Fibroblast of skin of back (primary cell): ENCODE measurements at places on chromosomes 2 and 18.
A peak's percentile ranks its signal among the peaks of the same experiment; 100 is the strongest.

DNA sequence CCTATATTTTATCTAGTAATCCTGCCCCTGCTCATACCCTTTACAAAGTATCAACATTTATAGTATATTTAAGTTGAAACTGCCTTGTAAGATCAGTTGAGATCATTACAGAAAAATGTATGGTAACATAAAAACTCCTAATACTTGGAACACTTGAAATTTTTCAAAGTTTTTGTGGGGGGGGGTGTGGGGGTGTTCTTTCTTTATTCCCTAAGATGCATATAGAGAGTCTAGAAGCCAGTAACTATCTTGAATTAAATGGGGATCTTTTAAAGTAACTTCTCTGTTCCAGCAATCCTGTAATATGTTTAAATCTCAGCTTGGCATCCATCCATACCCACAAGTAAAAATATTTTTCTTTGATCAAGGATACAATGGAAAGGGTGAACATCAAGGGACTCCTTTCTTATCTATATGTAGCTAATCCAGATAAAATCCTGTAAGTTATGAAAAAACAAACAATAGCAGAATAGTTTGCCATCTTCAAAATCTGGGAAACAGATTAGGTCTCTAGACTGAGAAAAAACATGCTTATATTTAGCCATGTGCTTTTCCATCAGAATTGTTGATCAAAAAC, 455.3 kb downstream of the MEIS1 start:
- DNase-seq, result peak; percentile 60

GRCh38 chr2:86223140-86223926, 24.1 kb downstream of the MRPL35 start:
- peak; percentile 83 for DNase-seq

GRCh38 chr2:129331638-129332037, 647.8 kb upstream of the RAB6C start:
- no peak for DNase-seq

DNA sequence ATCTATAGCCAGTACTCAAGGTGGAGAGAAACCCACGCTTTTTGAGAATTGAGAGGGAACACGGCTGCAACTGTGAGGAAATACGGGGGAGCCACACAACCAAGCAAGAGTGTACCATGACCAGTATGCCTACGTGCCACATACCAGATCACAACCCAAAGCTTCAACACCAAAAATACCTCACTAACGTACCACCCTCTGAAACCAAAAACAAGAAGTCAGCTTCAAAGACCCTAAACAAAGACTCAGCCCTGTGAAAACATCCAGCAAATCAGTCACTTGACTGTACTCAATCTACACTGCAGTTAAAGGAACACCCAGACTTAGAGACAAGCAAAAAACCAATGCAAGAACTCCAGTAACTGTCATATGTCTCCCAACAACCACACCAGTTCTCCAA, 17.0 kb downstream of the RNU4ATAC start:
- DNase-seq, result no peak

DNA sequence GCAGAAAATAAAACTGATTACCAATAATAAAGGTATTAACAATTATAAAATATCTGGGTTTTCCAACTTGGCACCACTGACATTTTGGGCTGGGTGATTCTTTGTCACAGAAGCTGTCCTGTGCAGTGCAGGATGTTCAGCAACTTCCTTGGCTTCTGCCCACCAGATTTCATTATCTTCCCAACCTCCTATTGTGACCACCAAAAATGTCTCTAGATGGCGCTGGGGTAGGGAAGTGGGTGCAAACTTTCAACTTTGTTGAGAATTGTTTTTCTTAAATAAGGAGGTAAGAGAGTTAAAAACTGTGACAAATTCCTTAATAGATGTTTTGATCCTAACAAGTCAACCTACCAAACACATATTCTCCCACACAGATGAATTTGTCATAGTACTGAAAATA, 90.1 kb downstream of the GAREM1 start:
- no peak for DNase-seq

GRCh38 chr2:154291511-154291910, 407.0 kb upstream of the KCNJ3 start:
- DNase-seq, result no peak

- DNase-seq, result peak; percentile 39
Observed at GRCh38 chr2:15561574-15562344, 625 bp upstream of the NBAS start.

DNA sequence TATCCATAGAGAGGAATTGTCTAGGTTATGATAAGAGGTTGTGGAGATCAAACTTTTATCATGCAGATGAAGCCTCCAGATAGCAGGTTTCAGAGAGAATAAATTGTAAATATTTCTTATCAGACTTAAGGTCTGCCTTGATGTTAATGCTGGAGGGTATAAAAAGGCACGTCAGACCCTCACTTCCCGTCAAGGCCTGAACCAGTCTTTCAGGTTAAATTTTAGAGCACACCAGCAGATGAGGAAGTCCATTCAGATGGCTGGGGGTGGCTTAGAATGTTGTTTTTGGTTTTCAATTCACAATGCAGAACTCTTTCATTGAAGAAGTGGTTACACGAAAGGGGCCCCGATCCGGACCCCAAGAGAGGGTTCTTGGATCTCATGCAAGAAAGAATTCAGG, 144.4 kb upstream of the FBXO11 start:
- DNase-seq, result no peak

- DNase-seq, result no peak
Observed at GRCh38 chr2:187194049-187194448, 254.0 kb downstream of the CALCRL start.

DNA sequence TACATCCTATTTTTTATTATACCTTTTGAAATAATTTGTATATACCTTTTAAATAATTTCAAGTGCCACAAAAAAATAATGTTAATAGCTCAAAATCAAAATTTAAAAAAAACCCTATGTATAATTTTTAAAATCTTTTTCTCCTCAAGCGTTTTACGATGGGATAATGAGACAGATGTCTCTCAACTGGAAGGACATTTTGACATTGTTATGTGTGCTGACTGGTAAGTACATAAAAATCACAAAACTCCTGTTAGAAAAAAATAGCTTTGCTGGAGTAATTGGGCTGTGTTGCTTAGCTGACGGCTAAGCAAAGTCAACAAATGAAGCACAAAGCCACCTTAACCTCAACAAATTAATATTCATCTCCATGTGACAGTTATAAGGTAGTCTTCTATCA, 198.0 kb upstream of the SIX3 start:
- no peak for DNase-seq

GRCh38 chr2:235070063-235070706, 118.4 kb downstream of the SH3BP4 start:
- no peak for DNase-seq

- DNase-seq, result no peak
Observed at GRCh38 chr2:239984421-239985194, 40.5 kb downstream of the NDUFA10 start.

GRCh38 chr2:150169237-150169629, 318.2 kb downstream of the RND3 start:
- DNase-seq, result peak; percentile 61

GRCh38 chr2:31654241-31654640, 73.5 kb upstream of the SRD5A2 start:
- DNase-seq, result no peak

DNA sequence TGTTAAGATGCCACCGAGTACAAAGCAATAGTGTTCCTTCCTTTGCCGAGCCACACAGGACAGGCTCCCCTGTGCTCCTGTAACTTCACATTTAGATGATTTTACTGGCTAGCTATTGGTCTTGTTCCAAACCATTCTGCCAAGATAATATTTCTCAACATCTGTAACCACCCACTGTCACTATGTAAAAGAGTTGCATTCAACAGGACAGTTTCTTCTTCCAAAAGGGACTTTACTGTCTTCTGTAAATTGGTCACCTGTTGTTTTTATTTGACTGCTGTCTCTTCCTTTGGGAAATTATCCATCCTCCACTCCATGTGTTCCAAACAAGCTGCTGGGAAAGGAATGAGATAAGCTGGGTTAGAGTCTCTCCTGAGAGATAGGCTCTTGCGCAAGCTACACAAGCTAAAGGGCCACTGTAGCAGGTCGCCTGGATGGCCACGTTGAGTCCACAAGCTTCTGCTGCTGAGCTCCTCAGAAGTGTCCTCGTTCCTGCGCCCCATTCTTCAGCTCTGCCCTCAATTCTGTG, 14.4 kb upstream of the BZW1 start:
- DNase-seq, result no peak

DNA sequence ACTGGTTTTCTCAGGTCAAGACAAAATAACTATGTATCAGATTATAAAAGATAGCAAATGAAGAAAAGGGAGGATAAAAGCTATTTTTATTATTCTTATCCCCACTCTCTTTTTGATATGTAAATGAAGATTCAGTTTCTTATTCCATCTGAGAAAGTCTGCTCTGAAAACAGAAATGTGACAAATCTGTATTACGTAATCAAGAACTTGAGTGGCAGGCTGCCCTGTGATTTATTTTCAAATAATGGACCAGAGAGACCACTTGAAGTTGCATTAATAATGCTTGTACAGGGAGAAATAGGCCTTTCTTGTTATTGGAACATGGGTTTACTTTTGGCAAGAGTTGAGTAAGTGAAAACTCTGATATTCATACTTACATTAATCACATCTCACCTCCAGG, 727.4 kb downstream of the DPP10 start:
- DNase-seq, result no peak

DNA sequence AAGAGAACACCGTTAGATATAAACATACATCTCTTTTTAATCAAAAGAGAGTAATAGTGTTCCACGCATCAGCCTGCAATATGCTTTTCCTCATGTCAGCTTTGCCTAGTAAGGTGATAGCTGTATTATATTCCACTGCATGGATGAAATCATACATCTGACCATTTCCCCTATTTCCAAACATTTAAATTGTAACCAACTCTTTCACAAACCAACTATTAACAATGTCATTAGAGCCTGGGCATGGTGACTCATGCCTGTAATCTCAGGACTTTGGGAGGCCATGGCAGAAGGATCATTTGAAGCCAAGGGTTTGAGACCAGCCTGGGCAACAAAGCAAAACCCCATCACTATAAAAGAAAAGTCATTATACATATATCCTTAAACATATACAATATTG, 284.8 kb downstream of the BCL11A start:
- DNase-seq, result no peak

- no peak for DNase-seq
Observed at GRCh38 chr2:22086726-22087125, 963.0 kb downstream of the TDRD15 start.

DNA sequence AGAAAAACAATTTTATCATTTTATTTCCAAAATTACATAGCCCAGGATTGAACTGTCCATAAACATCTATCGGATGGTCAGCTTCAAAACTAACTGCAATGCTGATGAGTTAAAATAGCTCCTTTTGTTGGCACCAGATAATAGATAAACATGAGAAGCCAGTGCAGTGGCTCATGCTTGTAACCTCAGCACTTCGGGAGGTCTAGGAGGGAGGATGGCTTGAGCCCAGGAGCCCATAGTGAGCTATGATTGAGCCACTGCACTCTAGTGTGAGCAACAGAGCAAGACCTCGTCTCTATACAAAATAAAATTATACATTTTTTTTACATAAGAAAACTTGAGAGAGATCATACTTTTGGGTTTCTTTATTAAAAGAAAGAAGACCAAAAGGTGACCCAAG, 34.6 kb upstream of the IMPA2 start:
- peak; percentile 78 for DNase-seq

DNA sequence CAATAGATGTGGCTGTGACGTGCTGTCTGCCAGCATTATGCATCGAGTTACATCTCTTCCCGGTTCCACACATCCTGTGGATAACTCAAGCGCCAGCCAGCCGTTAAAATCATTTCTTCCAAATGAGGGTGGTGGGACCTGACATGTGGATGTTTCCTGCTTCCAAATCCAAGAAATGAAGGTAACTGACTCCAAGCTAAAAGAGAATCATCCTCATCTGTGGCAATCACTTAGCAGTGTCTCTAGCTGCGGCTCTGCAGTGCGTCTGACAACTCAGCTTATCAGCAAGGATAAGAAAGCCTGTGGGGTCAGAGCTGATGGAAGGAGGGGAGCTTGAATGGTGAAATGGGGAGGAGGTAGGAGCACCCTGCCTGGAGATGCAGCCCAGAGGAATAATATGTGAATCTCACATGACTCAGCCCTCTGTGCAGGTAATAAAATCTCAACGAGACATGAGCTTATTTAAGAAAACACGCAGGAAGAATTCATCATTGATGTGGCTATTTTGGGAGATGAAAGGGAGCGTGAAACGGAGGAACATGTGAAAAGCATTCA, 382.2 kb upstream of the TRIB2 start:
- DNase-seq, result no peak

- DNase-seq, result no peak
Observed at GRCh38 chr18:71011389-71011788, 722.5 kb downstream of the SOCS6 start.

DNA sequence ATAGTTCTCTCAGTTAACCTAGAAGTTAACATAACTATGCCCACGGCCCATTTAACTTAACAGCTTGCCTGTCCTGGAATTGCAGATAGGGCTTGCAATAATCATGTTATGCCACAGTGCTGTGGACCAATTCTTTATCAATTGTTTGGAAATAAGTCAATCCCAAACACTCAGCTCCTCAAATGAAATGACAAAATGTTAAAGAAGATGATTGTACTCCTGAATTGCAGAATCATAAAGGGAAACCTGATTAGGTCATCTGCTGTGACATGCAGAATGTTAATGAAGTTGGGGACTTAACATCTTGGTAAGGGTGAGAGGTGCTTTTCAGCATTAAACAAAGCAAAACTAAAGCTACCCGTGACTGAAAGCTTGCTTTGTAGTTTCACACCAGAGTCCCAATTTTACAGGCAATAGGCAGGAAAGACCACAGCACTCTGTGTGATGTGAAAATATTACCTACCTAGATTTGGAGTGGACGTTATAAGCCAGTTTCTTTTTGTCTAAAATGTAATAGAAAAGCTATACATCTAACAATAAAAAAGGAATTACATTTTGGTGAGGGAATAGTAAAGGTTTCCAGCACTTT, 364.0 kb downstream of the GPD2 start:
- no peak for DNase-seq

GRCh38 chr2:187964746-187965145, 326.9 kb upstream of the GULP1 start:
- peak; percentile 54 for DNase-seq

DNA sequence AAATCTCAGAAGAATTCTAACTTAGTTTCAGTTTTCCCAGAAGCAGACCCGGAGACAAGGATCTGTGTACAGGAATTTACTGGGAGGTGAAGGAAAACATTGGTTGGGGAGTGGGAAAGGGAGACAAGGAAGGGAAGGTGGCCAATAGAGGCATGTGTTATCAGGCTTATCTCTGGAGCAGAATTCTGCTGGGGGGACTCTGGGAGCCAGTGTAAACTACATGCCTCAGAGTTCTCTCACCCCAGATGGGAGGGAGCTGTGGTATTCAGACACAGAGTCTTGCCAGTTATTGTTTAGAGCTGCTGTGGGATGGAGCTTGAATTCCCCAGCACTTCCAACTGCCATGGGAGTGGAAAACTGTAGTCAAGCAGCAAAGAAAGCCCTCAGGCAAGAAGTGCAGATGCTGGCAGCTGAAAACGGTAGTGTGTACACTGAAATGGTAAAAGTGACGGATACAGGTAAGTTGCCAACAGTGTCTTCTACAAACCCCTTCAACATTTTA, 19.0 kb downstream of the DNPEP start:
- peak; percentile 77 for DNase-seq

DNA sequence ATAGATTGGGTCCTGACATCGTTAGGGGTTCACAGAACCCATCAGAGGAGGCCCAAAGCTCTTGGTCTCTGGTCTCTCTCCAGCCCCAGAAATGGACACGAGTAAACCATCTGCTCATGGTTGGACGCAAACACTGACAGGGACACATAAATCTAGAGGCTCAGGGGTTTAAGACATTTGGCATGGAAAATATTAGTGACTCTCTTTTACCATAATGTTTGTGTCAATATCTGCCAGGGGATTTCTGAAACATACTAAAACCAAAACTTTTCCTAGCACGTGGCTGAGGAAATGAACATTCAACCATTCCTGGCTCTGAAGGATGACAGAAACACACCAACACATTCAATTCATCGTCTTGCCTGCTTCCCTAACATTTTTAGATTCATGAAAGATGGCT, 226.2 kb downstream of the SP3 start:
- no peak for DNase-seq
